ENCODE measurements at places on chromosomes 16 and 17.
A peak's percentile ranks its signal among the peaks of the same experiment; 100 is the strongest.

DNA sequence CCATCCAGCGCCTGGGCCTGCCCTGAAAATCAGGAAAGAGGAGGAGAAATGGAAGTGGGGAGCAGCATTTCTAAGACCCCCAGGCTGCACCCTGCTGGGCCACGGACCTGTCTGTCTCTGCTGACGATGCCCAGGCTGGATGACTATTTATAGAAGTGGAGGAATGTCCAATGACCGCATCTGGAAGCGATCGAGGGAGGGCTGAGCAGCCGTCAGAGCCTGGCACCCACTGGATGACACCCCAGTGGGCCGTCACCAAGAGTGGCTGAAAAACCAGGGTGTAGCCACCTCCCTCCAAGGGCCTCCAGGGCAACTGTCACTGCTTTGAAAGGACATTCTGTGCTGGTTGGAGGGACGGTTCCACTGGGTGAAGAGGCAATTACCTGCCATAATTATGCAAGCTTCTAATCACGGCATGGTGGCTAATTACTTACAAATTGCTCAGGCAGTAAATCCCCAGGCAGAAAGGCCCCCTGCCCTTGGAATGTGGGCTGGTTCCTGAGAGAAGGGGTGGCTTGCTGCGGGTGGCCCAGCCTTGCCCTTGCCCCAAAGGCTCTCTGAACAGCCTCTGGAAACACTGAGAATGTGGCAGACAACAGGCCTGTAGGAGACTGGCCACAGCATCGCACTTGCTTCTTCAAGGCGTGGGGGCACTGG lies 332.1 kb downstream of the C16orf95 start:
- no peak for DNase-seq

DNA sequence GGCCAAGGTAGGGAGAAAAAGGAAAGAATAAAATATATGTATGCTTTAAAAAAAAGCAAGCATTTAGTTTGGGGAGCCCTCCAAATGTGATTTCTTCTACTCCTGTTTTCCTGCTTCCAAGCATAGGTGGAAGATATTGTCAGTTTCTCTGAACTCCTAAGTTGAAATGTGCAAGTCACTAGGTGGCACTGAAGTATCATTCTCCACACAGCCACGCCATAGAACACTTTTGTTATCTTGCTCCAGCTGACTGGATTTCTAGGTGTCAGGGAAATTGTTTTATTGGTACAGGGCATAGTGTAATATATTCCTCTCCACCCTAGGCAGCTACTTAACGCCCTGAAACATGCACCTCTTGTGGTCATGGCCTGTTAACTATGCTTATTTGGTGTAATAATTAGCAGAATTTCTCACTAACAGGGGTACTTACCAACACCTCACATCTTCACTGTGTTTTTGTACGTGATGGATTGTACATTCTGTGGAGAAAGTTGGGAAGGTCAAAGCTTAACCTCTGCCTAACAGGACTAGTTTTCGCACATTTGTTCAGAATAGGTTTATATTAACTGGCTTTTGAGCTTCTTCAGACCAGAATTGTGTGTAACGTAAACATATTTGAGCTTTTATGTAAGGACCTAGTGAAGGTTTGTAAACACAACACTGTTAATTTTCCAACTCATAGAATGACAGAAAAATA lies 69.3 kb downstream of the FTO start:
- no peak for DNase-seq

- no peak for DNase-seq
Observed at GRCh38 chr17:42365136-42365535, 23.1 kb downstream of the STAT3 start.

GRCh38 chr16:51431517-51432241 lies 280.6 kb upstream of the SALL1 start:
- no peak for DNase-seq

DNA sequence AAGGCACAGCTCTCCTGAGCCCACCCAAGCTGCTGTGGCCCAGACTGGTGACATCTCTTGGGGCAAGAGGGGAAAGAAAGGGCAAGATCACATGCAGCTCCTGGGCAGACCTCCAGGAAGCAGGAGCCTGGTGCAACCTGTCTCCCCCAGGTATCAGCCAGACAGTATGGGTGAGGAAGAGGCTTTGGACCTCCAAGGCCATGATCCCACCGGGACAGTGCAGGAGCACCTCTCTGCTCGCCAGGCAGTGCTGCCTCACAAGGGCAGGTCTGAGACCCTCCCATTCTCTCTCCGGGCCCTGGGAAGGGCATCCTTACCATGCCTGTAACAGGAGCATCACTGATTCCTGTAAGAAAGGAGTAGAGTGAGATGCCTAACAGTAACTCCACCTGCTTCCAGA lies 25.6 kb upstream of the COG7 start:
- DNase-seq: no peak

DNA sequence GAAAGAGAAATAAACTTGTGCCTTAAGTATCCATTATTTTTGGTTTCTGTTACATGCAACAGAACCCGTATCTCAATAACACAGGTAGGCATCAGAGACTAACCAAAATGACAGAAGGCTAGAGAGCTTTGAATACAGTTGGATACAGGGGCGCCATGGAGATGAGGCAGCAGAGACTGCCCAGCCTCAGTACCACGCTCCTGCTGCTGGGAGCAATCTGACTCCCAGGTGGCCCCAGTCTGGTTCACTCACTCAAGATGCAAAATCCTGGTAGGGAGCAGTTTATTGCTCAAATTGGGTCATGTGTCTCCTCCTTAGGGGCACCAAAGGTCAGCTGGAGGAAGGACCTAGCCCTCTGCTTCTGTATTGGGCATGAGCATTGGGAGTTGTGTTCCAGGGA lies 218.9 kb downstream of the USP22 start:
- no peak for DNase-seq

- DNase-seq: no peak
Observed at GRCh38 chr16:78134944-78135619, 35.6 kb downstream of the WWOX start.

DNA sequence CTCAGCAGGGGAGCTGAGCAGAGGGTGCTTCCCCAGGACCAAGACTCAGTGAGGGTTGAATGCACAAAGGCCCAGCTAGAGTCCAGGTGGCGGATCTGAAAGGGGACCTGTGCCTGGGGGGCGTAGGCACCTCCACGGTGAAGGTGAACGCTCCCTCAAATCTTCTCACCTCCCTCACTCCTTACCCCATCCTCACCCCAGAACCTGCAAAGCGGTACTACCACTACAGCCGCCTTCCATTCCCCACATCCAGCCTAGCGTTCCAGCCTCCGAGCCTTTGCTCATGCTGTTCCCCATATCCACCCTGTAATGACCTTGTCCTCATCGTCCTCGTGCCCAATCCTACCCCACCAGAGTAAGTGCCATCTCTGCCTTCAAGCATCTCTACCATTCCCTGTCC lies 30.6 kb downstream of the TRPV3 start:
- no peak for DNase-seq

DNA sequence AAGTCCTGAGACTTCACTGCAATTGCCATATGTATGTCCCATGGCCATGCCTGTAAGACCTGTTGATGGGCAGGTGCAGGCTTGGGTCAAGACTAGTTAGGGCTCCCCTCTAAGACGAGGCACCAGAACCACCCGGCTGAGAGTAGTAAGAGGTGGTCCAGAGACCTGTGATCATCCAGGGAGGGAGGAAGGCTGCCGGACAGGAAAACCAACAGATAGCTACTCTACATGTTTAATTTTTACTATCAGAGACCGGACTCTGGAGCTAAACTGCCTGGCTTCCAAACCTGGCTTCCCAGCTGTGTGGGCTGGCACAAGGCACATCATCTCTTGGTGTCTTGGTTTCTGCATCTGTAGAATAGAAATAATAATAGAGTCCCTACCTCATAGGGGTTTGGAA lies 73.0 kb downstream of the ERCC4 start:
- DNase-seq: peak; percentile 41

- DNase-seq: no peak
Observed at GRCh38 chr16:5006348-5007193, 27.2 kb downstream of the NAGPA start.

- no peak for DNase-seq
Observed at GRCh38 chr17:21283482-21284318, 811 bp upstream of the MAP2K3 start.

GRCh38 chr16:82612263-82612662 lies 14.5 kb upstream of the CDH13 start:
- no peak for DNase-seq

- DNase-seq: no peak
Observed at GRCh38 chr16:51111759-51112158, 39.3 kb downstream of the SALL1 start.

GRCh38 chr17:73390221-73390620 lies 78.4 kb upstream of the CDC42EP4 start:
- no peak for DNase-seq

- no peak for DNase-seq
Observed at GRCh38 chr17:19248151-19248927, 11.2 kb downstream of the EPN2 start.

- DNase-seq: no peak
Observed at GRCh38 chr17:77880711-77881450, 77.6 kb upstream of the TNRC6C start.

- DNase-seq: no peak
Observed at GRCh38 chr16:25493136-25493811, 198.5 kb upstream of the HS3ST4 start.

- peak; percentile 63 for DNase-seq
Observed at GRCh38 chr17:71764505-71764904, 356.3 kb upstream of the SOX9 start.

DNA sequence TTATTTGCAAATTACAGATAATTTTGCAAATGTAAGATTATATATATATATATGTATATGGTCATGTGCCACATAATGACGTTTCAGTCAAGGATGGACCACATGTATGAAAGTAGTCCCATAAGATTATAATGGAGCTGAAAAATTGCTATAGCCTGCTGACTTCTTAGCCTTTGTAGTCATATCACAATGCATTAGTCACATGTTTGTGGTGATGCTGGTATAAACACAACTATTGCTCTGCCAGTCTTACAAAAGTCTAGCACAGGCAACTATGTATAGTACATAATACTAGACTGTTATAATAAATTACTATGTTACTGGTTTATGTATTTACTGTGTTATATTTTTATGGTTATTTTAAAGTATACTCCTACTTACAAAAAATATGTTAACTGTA lies 444.3 kb downstream of the KCNJ2 start:
- no peak for DNase-seq

- no peak for DNase-seq
Observed at GRCh38 chr17:58176200-58176599, 9.4 kb downstream of the OR4D2 start.

GRCh38 chr16:54482892-54483574 lies 196.4 kb upstream of the IRX3 start:
- DNase-seq: no peak

DNA sequence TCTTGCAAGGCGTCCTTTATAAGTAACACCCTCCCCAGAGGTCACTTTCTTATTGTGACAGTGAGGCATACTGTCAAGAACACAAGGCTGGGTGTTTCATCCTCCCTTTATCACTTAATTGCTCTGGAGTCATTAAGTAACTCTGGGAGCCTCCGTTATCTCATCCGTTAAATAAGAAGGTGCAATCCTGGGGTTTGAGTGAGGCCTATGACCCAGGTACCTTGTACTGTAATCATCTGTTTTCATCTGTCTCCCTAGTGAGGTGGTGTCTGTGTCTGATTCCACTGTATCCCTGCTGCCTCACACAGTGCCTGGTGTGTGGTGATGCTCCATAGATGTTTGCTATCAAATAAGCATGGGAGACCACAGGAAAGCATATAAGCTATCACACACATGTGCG lies 17.7 kb downstream of the TNS4 start:
- no peak for DNase-seq
